ENCODE measurements at places on chromosomes 7 and 10.

DNA sequence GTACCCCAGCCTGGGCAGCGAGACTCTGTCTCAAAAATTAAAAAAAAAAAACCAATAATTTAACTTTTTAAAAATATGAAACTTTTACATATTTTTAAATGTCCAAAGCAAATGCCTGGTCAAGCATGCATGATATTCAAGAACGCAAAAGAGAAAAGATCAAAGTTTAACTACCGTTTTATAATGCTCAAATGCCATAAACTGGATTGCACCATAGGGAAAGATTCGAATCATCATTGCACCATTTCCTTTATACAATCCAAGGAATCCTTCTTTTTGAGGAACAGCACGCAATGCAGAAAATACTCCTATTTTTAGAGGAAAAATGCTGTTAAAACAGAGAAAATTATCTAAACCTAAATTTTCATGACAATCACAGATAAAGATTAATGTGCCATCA lies 20.9 kb downstream of the SLC25A16 start:
- DNase-seq: no peak

DNA sequence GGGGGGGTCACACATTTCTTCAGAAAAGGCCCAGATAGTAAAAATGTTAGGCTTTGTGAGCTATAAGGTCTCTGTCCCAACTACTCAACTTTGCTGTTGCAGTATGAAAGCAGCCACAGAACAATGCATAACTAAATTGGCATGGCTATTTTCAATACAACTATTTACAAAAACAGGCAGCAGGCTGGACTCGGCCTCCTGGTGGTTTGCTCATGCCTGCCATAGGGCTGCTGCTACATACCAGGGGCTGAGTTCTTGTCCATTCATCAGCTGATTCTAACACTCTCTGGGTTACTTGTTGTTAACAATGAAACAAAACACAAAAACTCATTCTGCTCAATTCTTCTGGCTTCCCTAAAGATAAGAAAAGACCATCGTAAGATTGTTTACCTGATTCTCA lies 109.4 kb upstream of the ADAM12 start:
- DNase-seq: no peak

DNA sequence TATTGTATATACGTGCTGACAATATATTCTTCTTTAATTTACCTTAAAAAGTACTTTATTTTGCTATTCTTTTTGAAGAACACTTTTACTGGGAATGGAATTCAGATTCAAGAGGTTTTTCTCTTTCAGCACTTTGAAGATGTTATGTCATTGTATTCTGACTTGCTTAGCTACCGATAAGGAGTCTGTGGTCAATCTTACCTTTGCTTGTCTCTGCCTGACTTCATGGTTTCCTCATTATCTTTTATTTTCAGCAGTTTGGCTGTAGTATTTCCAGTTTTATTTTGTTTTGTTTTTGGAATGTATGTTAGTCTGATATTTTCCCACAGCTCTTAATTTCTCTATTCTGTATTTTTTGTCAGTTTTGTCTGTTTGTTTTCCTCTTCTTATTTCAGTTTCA lies 187.9 kb upstream of the SMIM30 start:
- DNase-seq: no peak

DNA sequence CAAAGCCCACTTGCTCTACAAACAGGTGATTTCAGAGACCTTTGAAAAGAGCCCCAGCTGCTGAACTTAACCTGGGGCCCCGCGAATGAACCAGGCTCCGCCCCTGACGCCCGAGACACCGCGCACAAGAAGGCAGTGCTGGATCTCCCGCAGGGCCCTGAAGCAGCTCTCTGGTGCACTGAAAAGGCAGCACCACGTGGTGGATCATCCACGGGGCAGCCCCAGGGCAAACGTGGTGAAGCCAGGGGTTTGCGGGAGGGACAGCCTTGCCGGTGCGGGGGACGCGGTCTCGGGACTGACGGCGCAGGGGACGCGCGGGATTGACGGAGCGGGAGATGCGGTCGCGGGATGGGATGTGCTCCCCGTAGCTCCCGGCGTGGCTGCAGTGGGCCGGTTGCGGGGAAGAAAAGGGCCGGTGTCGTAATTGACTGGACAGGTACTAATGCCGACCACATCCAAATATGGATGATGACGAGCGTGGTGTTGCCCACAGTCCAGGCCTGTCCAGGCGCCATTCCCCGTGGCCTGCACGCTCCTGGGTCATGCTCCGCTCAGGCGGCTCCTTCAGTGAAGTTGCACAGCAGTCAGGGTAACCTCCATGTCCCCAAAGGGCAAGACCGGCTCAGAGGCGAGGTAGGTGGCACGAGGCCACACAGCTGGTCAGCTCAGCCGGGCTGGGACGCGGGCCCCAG lies 421.1 kb downstream of the DNAJB6 start:
- no peak for DNase-seq

- DNase-seq: no peak
Observed at GRCh38 chr7:80488851-80489370, 23.0 kb downstream of the GNAT3 start.

GRCh38 chr7:121558288-121558687 lies 162.2 kb upstream of the FAM3C start:
- DNase-seq: no peak

DNA sequence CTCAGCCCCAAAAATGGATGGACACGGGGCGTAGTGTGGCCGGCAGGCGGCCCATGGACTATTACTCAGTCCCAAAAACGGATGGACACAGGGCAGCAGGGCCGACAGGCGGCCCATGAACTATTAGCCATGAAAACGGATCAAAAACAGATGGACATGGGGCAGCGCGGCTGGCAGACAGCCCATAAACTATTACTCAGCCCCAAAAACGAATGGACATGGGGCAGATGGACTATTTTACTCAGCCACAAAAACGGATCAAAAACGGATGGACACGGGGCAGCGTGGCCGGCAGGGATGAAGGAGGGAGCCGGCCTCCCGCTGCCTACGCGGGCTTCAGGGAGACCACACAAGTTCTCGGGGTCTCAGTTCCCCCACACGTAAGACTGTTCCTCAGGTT lies 32.9 kb downstream of the GPER1 start:
- DNase-seq: no peak

DNA sequence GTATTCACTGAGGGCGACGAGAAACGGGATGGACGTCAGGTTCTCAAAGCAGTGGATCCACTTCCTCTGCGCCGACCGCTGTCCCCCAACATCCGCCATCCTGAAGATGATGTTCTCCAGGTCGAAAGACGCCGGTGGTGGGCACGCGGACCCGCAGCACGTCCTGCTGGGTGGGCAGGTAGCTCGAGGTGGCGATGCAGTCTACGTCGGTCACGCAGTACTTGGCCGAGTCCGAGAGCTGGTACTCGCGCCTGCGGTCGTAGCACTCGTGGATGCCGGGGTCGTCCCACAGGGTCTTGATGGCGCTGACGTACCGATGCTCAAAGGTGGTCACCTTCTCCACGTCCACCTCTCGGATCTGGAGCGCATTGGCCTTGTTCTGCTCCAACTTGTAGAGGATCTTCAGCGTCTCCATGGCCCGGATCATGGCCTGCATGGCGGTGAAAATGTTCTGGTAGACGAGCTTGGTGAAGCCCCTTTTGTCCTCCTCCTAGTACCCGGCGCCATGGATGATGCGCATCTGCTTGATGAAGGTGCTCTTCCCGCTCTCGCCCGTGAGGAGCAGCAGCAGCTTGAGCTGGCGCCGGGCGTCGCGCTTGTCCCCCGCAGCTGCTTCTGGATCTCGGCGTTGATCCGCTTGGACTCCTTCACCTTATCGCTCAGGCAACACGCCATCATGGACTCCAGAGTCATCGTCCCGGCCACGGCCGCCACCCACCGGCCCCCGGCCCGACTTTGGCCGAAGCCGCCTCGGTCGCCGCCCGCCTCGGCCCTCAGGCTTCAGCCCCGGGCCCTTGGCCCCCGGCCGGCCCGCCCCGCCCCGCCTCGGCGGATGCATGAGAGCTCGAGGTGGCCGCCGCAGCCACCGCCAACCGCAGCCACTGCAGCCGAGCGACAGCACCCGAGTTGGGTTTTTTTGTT lies 122.9 kb upstream of the KCTD7 start:
- DNase-seq: no peak

- DNase-seq: no peak
Observed at GRCh38 chr10:22942437-22942836, 14.6 kb downstream of the ARMC3 start.

- no peak for DNase-seq
Observed at GRCh38 chr10:122161795-122162194, 109.3 kb upstream of the BTBD16 start.

DNA sequence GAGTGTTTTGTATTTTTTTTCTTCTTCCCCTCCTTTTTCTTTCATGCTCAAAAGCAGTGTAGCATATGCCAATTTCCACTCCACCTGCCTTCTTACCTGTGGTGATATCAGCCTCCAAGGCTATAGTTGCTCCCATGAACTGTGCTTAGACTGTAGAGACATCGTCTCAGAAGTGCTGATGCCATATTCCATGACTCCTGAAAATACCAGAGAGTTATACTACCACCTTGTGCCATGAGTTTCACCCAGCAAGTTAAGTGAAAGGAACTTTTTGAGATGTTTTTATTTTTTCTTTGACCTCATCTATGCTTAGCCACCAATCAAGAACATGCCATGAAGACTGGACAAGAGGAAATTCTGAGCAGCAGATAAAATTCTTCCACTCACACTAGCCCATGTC lies 142.8 kb upstream of the SEMA3E start:
- DNase-seq: no peak

GRCh38 chr7:42096681-42097561 lies 140.1 kb downstream of the GLI3 start:
- DNase-seq: no peak

- DNase-seq: no peak
Observed at GRCh38 chr10:84540022-84540616, 211.7 kb downstream of the CCSER2 start.

DNA sequence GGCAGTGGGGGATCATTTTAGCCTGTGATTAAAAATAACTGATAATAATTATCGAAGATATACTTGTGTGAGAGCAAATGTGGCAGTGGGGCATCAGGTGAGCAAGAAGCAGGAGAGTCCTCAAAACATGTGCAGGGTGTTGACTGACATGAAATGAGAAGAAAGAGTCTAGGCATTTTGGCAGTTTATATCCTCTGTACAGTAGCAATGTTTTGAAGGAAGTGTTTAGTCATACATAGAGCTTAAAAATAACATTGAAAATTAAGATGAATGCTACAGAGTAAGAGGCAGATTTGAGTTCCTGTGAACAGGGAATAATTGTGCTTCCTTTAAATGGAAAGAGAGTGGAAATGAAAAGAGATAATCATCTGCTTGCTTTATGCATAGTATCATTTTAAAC lies 47.4 kb downstream of the VPS50 start:
- no peak for DNase-seq

- DNase-seq: no peak
Observed at GRCh38 chr7:139131-139530, 53.2 kb upstream of the FAM20C start.

DNA sequence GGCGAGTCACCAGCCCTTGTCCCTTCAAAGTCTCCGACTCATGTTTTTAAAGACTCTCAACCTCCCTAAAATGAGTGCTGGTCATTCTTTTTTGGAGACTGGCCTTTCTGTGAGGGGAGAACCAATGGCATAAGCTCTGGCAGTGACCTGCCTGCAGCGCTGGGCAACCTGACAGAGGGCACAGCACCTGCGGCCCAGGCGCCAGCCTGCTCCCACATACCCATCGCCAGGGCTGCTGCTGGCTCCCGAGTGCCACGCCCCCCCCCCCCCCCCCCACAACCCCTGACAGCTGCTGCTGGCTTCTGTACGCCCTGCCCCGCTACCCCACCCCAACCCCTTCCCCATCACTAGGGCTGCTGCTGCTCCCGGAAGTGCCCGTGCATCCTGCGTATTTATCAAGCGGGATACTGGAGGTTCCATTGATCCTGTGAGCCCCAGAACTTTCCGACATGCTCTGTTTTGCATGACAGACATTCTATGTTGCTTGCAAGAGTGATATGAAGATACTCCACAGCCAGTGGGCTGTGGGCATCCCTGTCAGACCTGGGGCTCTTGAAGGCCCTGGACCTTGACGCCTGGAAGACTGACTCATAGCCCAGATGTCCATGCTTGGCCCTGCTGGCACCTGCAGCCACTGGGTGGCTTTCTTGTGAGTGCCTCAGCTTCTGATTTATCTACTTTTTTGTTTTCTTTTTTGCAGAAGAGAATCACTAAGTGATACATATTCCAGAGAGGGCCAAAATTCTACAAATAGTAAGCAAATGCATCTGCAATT lies 243.9 kb downstream of the ZMYND11 start:
- DNase-seq: no peak

GRCh38 chr10:96740579-96741281 lies 20.4 kb upstream of the PIK3AP1 start:
- DNase-seq: no peak

GRCh38 chr7:121313793-121314676 lies 14.8 kb upstream of the WNT16 start:
- no peak for DNase-seq

GRCh38 chr7:50531401-50531911 lies 33.7 kb downstream of the DDC start:
- no peak for DNase-seq

DNA sequence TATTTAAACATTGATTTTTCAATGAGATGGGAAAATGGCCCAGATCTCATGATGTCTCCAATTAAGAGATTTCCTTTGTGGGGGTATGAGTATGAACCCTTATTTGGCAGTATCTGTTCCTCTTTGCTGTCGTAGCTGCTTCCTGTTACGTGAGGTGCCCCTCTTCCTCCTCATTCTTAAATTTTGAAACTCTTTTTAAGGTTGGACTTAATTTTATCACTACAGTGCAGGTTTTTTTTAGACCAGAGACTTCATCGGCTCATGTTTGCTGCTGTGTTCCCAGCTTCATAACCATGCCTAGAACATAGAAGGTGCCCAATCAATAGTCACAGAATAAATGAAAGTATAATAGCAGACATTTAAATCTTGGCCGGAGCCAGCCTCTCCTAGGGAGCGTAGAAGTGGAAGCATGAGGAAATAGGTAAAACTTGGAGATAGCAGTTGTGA lies 2.4 kb downstream of the MIOS start:
- no peak for DNase-seq

DNA sequence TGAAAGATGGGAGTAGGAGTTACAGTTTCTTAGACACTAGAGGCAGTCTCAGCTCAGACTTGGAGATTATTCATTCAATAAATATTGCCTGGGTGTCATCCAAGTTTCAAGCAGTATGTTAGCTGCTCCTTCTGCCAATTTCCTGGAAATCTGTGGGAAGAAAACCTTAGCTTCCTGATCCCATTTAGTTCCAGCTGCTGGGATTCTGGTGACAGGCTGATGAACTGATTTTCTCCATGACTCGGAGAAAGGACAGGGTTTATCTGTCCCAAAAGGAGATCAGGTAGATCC lies 95.8 kb downstream of the CLEC2L start:
- no peak for DNase-seq
